WTC11 (cell line): ENCODE measurements at places on chromosomes 2 and 18. TPM values are rescaled to one million over a fixed set of nuclear protein-coding genes. Genes with fewer than 3 reads are reported as not detected.

DNA sequence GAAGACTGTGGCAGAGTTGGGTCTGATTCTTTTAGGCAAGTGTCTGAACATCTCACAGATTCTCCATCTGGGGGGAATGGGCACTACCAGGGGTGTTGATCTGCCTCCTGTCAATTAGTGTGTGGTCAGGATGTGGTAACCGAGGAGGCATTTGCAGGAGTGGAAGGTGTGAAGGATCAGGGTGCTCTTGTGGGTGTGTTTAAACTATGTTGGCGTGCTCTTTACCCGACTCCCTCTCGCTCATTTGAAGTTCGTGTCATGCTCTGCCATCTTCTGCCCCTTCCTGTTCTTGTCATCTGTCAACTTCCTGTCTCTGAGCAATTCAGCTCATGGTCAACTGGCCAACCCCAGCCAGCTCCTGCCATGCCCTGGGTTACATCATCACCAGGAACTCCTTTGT is 107.9 kb downstream of the RTN4 start:
- no peak for DNase-seq

GRCh38 chr2:8378016-8378810 is 303.6 kb upstream of the ID2 start:
- DNase-seq: no peak

The RAPGEF4 gene
- 0.78 to 2.2 TPM (median 0.96 TPM) in 3 replicates for total RNA-seq

The NAT8 gene
- total RNA-seq: not detected in 3 replicates

The GKN2 gene
- total RNA-seq: not detected in 3 replicates

The COL3A1 gene
- 0.61 to 2.1 TPM (median 0.76 TPM) in 3 replicates for total RNA-seq
